ENCODE measurements at places on chromosomes 11 and 22. TPM values are rescaled to one million over a fixed set of nuclear protein-coding genes. Genes with fewer than 3 reads are reported as not detected.

DNA sequence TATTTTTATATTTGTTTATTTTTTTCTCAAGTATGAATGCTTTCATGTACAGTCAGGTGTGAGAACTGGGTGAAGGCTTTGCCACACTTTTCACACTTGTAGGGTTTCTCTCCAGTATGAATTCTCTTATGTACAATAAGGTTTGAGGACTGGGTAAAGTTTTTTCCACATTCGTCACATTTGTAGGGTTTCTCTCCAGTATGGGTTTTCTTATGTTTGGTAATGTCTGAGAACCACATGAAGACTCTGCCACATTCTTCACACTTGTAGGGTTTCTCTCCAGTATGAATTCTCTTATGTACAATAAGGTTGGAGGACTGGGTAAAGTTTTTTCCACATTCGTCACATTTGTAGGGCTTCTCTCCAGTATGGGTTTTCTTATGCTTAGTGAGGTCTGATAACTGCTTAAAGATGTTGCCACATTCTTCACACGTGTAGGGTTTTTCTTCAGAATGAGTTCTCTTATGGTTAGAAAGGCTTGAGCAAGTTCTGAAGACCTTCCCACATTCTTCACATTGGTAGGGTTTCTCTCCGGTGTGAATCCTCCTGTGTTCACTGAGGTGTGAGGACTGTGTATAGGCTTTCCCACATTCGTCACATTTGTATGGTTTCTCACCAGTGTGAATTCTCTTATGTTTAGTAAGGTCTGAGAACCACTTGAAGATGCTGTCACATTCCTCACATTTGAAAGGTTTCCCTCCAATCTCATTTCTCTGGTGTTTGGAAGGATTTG, 19.7 kb downstream of the ZNF195 start:
- DNase-seq, result no peak

Gene TPCN2
- total RNA-seq, result 6.3 TPM

DNA sequence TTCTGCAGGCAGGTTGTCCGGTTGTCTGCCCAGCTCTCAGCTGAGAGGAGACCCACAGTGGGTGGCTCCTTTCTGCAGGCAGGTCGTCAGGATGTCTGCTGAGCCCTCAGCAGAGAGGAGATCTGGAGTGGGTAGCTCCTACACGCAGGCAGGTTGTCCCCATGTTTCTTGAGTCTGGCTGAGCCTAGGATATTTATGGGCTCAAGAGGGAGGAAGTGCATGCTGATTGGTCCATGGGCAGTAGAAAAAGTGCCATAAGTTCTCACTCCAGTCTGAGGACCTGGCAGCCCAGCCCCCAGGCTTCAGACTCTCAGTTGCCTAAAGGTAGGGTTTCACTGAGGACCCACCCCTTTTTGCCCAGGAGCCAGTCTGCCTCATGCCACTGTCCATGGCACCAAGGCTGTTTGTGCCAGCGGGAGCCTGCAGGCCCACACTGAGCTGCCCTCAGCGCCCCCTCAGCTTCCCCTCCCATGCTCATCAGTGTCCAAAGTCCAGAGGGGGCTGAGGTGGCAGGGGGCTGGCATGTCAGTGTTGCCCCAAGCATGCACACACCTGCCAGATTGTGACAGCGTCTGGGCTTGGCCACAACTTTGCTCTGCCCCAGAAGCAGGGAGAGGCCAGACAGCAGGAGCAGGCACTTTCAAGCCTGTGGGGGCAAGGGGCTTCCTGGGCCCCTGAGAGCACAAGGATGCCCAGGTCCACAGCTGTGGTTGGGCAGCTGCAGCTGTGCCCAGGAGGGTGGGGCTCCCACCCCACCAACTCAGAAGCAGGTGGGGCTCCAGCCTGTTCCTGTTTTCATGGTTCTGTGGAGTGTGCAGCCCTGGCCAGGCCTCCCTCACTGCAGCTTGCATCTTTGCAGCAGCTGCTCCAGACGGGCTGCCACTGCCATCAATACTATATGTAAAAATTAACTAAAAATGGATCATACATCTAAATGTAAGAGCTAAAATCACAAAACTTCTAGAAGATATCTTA, 3.8 kb upstream of the RNF141 start:
- no peak for DNase-seq

GRCh38 chr11:118572981-118573550, 857 bp downstream of the ARCN1 start:
- no peak for DNase-seq

Gene AQP11
- total RNA-seq, result 0.58 TPM

GRCh38 chr11:35588627-35589026, 29.6 kb upstream of the FJX1 start:
- DNase-seq, result no peak

Gene NLRP14
- total RNA-seq, result not detected

Gene DNAJB13
- not detected for total RNA-seq

GRCh38 chr11:112042161-112042960, 17.2 kb downstream of the DLAT start:
- DNase-seq, result no peak

DNA sequence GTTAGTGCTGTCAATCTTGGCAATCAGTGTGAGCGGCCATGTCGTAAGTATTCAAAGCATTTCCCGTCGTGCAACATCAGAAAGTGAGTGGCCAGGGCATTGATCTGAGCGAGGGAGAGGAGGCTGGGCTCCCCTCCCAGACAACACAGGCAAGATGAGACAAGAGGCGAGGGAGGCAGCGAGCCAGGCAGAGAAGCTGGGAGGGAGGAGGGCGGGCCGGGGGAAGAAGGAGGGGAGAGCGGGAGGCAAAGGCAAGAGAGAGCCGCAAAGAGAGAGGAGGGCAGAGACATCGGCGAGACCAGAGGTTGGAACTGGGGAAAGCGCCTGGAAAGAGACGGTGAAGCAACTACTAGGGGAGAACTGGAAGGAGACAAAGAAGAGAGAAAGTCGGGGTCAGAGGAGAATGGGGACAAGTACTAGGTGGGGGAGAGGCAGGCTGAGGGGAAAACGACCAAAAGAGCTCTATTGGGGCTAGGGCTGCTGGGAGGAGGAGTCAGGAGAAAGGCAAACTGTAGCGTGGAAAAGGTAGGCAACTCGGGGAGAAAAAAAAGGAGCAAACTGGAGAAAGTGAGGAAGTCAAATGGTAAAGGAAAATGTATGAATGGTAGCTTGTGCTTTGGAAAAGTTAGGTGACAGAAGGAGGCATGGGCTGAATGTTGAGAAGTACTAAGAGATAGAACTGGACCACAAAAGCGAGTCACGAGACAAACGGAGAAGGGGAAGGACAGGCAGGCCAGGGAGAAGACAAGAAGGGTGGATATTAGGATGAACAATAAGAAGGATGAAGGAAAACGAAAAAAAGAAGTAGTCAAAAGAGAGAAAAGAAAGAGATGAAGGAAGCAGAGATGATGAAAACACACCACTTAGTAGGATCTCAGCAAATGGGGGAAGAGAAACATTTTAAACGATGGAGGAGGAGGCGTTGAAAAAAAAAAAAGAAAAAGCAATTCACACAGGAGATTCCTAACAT, 130.5 kb upstream of the C11orf58 start:
- DNase-seq, result no peak

Gene OR2AG1
- total RNA-seq, result not detected
